Endothelial cell of umbilical vein (primary cell): ENCODE measurements at places on chromosomes 4 and X. TPM values are rescaled to one million over a fixed set of nuclear protein-coding genes. Genes with fewer than 3 reads are reported as not detected.

DNA sequence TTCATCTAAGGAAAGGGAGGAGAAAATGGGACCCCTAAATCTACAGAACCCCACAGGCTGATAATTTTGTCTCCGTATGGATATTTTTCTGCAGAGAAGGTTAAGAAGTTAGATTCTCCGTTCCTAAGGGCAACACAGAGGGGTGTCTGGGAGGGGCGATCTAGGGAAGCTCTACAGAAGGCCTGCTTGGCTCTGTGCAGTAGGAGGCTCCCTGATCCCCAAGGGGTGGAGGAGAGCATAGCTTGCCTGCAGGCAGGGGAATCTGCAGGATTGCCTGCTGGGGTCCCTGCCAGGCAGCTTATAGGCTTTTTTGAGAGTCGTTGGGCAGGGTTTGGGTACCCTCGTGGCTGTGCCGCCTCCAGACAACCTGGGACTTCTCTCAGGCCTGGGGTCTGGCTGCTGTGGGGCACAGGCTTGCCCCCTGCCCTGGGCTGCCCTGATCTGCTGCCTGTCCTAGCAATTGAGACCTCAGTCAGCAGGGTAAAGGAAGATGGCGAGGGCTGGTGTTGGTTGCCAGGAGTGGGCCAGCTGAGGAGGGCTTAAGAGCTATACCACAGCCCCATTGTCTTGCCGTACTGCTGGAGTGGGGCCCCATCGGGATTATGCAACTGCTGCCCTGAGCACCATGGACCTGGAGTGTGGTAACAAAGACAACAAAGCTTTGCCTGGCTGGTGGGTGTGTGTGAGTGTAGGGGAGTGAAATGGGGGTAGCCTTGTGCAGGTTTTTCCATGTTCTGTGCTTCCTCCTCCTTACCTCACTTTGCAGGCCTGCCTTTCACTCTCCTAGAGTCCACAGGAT is 74.1 kb downstream of the EFNB1 start:
- no peak for DNase-seq

- DNase-seq: no peak
Measured at GRCh38 chr4:111836601-111837000, 308.7 kb upstream of the FAM241A start.

The UCP1 gene
- not detected in 2 replicates for polyA plus RNA-seq

The ERAS gene
- polyA plus RNA-seq: 0.14 TPM in 1 of 2 replicates, not detected in the other

The FAM149A gene
- 0.08 TPM in 2 replicates for polyA plus RNA-seq

- no peak for DNase-seq
Measured at GRCh38 chr4:38371391-38371851, 292.6 kb upstream of the KLF3 start.

The NAAA gene
- 20.2 and 24.4 TPM in 2 replicates for polyA plus RNA-seq

The ZCCHC12 gene
- polyA plus RNA-seq: 0.10 and 0.21 TPM in 2 replicates

The DAPP1 gene
- not detected in 2 replicates for polyA plus RNA-seq

GRCh38 chr4:14726877-14727361 is 275.4 kb upstream of the CPEB2 start:
- no peak for DNase-seq

DNA sequence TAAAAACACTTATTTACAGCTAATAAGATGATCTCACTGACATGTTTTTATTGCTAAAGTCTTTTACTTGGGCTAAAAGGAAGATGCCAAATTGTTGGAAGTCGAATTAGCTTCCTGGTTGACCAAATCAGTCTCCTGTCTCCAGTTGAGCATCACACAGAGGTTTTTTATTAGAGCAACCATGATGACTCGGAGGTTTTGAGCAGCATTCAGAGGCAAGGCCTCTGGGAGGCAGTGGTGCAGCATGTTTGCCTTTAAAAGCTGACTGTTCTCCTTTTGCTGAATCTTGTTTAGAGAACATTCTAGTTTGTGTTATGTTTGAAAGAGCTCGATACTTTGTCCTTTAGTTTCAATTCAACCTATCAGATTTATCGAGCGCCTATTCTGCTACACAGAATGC is 2.1 kb downstream of the UCHL1 start:
- peak; percentile 70 for DNase-seq

- peak; percentile 69 for DNase-seq
Measured at GRCh38 chr4:15034071-15034764, 31.9 kb downstream of the CPEB2 start.

- DNase-seq: no peak
Measured at GRCh38 chr4:4643306-4643705, 101.5 kb upstream of the STX18 start.

GRCh38 chrX:12315526-12315925 is 177.3 kb downstream of the FRMPD4 start:
- DNase-seq: no peak

The UBE2K gene
- polyA plus RNA-seq: 27.1 and 32.5 TPM in 2 replicates

DNA sequence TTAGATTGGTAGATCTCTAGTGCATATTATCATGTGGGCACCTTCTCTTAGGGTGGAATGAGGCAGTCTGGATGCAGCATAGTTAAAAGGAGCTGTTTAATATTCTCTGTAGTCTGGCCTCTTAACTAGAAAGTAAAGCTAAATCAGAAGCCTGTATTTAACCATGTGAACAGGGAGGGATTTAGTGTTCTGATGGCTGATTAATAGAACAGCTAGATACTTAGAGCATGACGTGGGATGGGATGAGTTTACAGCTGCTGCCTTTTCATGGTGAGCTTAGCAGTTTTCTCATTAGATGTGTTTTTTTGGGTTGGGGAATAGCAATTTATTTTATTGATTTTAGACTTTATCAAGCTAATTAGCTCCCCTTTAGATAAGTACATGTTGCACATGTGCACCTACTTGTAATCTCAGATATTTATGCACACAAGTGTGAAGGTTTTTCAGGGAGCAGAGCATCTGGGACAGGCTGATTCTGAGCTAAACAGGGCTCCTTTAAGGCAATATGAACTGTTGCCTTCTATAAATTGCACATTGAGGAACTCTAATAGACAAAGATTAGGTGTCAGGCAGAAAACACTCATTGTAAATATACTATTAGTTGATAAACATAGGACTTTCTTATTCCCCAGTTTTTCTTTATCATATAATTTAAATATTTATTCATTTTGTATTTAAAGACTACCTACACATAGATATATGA is 34.1 kb downstream of the YIPF6 start:
- DNase-seq: no peak

- no peak for DNase-seq
Measured at GRCh38 chr4:145730026-145730425, 50.1 kb downstream of the C4orf51 start.

DNA sequence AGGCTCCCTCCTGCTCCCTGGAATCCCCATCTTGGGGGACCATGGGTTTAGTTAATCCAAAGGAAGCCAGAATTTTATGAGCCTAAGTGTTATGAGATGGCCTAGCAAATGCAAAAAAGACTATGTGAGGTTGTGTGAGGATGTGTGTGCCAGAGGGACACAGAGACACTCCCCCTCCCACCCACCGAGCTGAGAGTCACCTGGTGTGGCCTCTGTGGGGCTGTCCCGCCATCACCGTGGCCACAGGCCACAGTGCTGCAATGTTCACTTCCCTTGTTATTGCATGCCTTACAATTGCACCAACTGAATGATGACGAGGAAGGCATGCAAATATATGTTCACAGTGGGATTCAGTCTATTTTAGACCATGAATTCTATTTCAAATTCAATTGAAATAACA is 601 bp upstream of the FGFBP2 start:
- no peak for DNase-seq

DNA sequence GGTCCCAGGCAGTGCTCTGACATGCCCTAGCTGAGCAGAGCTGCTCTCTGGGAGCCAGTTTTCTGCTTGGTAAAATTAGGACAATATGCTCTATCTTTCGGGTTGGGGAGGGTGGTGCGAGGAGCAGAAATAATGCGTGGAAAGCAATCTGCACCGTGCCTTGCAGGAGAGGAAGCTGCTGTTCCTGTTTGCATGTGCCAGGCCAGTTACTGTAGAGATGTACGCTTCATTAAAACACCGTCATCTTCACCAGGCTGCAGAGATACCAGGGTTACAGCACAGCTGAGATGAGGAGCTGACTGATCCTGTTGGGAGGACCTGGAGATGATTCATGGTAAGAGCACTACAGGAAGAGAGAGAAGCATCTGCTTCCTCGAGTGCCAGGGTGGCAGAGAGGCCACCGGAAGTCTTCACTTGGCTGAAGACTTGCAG is 29.5 kb upstream of the IRF2 start:
- peak; percentile 20 for DNase-seq

DNA sequence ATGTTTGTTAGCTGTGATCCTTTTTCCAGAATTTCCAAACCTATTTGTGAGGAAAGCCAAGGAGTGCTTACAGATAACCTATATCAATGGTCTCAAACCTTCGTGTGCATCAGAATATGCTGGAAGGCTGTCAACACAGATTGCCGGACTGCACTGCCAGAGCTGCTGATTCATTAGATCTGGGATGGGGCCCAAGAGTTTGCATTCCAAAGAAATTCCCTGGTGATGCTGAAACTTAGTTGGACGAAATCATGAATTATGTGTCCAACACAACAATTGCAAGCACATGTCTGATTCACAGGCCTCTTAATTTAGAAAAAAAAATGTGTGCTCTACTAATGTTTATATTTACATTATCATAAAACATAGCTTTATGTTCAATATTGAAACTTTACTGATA is 544.0 kb upstream of the AMOT start:
- peak; percentile 83 for DNase-seq

GRCh38 chr4:37481547-37482122 is 204.5 kb downstream of the RELL1 start:
- DNase-seq: no peak

DNA sequence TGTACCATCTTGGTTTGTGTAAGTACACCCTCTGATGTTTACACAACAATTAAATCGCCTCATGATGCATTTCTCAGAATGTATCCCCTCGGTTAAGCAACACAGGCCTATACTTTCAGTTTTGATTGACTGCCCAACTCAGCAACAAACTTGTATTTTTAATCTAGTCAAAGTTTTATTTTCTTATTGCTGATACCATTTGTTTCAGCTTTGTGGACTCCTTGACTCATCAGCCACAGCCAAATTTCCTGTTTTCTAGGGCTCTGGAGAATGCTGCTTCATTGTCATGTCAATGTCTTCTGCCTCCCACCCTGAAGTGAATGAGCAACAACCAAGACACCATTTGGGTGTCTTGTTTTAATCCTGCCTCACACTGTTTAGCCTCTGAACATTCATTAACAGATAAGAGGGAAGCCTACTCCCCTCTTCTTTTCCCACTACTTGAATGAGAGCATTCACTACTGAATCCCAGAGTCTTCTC is 14.0 kb downstream of the BBS12 start:
- DNase-seq: no peak

- no peak for DNase-seq
Measured at GRCh38 chr4:7894098-7894676, 45.5 kb downstream of the AFAP1 start.

- no peak for DNase-seq
Measured at GRCh38 chr4:84218031-84218430, 281.1 kb downstream of the NKX6-1 start.

DNA sequence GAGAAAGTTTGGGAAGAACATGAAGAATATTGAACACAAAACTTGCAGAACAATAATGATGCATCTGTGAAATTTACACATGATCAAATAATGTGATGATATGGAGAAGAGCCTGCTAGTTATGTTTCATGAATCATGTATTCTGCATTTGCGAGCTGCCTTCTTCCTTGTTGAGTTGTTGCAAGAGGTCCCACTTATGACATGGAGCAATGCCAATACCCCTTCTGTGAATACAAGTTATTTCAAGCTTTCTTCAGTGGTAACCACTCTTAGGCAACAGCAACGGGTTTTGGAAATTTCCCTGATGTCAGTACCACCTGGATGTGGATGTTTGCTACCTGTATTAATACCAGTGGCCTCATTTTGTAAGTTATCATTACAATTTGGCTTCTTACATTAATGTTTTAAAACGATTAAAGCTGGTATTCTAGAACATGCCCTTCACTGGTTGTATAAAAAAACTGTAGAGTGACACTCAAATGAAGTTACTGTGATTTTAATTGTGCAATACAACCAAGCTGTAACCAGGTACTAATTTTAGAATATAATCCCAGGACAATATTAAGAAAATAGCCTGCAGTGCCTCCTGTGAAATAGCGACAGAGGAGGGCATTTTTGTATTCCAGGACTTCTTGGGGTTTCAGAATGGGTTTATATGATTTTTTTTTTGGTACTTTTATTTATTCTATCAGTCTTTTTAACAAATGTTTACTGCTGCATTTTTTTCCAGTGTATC is 25.3 kb downstream of the IQCM start:
- no peak for DNase-seq

GRCh38 chr4:41507291-41507947 is 30.5 kb upstream of the LIMCH1 start:
- DNase-seq: no peak

- no peak for DNase-seq
Measured at GRCh38 chr4:154478547-154478946, 13.1 kb downstream of the DCHS2 start.

DNA sequence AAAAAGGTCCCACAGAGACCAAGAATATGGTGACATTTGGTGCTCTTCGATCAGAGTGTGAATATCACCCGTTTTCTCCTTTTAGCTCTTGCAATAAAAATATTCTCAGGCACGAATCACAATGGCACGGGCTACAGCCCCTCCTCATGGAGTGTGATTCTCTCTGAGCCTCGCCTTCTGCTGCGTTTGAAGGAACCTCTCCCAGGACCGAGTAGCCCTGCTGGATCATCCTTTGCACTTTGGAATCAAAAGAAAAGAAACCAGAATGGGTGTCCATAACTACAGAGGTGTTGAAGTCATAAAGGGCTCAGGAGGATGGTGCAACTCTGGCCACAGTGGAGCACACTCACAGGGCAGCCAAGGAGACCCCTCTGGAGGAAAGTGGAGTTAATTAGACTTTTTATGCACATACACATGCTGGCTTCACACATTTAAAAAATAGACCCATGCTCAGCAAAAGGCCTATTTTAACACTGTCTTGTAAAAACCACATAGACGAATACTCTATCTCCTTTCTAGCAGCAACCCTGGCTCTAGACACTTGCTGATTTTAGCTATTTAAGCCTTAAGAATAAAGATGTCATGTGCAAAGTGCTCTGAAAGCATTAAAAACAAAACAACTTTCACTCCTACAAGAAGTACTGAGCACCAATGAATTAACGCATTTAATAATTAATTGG is 19.1 kb downstream of the MAML3 start:
- DNase-seq: no peak

- DNase-seq: no peak
Measured at GRCh38 chr4:128660361-128661215, 148.9 kb upstream of the JADE1 start.

DNA sequence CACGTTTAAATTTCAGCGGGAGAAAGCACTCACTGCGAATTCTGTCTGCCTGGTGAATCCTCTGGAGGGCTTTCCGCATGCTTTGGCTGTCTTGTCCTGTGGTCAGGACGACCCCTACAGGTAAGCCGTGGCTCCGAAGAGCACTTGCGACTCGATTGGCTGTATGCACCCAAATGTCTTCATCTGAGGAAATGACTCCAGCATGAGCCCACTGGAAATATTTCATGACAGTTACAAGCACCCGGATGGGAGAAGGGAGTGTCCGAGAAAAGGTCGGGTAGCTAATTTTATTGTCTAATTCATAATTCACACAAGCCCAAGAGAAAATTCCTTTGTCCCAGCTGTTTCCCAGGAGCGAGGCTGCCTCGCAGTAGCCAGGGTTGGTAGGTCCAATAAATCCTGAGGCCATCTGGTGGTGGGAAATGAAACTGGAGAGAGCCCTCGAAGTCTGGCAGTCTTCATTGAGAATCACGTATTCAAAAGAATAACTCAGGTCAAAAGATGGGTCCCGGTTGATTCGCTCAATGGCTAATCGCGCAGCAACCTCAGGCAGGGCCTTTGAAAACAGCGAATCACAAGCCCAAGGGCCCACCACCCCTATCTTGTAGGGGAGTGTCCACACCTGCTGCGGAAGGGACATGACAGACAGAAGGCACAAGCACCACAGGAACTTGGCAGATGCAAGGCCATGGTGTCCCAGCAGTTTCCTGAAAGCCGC is 6.6 kb downstream of the GUCY2F start:
- peak; percentile 58 for DNase-seq

The CT45A3 gene
- polyA plus RNA-seq: not detected in 2 replicates
